ENCODE measurements at places on chromosomes 3 and 15. TPM values are rescaled to one million over a fixed set of nuclear protein-coding genes. Genes with fewer than 3 reads are reported as not detected.

Gene FRMD4B
- total RNA-seq = under 0.01 TPM

Gene FHIT
- 0.77 TPM for total RNA-seq

Gene C2CD4A
- total RNA-seq = not detected

Gene NOX5
- total RNA-seq = 1.8 TPM

Gene RBPMS2
- total RNA-seq = not detected

Gene IRAK2
- 5.2 TPM for total RNA-seq

Gene LACTB
- 25.1 TPM for total RNA-seq

Gene REC114
- not detected for total RNA-seq

Gene ROPN1
- total RNA-seq = not detected

Gene EPHA6
- 0.26 TPM for total RNA-seq

Gene ITGB5
- 391 TPM for total RNA-seq

Gene TAGLN3
- 4.4 TPM for total RNA-seq

Gene PFKFB4
- 4.9 TPM for total RNA-seq

Gene VIPR1
- total RNA-seq = not detected

Gene ZBTB20
- 12.0 TPM for total RNA-seq

Measured in bronchial smooth muscle cell (primary cell).